ENCODE measurements at places on chromosomes 4 and X.

DNA sequence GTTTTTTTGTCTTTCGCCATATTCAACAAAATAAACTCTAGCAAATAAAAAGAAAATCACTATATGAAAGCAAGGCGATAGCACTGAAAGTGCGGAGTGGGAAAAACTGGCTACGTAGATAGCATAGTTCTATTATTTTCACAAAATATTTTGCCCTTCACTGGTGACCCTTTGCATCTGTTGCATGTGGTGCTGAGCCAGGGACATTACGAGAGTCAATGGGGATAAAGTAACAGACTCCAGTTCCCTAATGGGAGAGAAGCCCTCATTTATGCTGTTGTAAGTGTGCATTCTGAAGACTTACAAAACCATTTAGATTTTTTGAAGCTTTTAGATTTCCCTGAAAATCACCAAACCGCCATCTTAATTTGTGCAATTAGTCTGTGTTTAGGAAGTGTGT, 501.6 kb downstream of the PPARGC1A start:
- no peak for DNase-seq

DNA sequence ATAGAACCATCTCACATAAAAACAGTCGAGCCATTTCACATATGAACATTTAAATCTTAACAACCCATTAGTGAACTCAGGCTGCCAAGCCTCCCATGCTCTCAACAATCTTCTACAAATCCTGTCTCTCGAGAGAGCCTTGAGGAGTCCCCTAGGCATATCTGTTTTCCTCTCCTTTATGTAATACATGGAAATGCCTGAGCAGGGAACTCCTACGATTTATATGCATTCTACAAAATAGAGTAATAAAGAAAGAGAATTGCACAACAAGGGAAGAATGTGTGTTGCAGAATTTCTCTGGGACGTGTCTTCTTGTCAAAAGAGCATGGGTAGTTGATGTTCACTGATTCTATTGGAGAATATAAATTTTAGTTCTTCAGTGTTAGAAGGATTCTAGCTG, 101.8 kb upstream of the VCX2 start:
- DNase-seq = no peak

GRCh38 chr4:90495211-90495610, 368.0 kb downstream of the CCSER1 start:
- no peak for DNase-seq

GRCh38 chr4:58760737-58761136, 1650.6 kb upstream of the IGFBP7 start:
- DNase-seq = no peak

GRCh38 chr4:129604632-129605255, 508.8 kb downstream of the C4orf33 start:
- DNase-seq = no peak

DNA sequence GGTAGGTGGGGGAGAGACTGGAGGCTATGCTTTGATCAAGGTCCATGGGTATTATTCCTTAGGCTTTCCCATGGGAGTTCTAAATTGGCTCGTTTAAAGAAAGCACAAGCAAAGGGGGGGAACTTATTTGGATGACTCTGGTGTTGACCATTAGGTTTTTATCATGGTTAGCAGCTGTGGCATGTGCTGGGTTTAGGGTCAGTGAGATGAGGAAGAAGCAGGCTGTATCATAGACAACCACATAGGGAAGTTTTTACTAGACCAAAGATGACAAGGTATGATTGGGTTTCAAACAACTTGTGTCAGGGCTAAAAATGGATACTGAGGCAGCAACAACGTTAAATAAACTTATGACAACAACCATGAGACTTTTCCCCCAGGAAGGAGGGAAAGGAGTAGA, 97.7 kb downstream of the DNAAF6 start:
- no peak for DNase-seq

DNA sequence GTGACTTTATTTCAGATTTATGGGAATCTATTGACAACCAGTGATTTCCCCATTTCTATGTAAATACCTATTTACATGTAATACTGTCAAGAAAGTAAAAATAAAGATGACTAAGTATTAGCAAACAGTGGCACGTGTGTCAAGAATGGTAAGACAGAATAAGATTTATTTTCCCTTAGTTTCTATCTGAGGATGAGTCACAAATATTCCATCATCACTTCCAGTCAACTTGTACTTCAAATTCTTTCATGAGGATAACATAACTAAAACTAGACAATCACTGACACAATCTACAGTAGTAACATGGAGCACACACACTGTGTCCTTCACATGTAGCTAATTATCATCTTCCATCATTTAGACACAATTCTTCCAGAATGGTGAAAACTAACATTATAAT, 625.3 kb upstream of the PCDH7 start:
- no peak for DNase-seq

DNA sequence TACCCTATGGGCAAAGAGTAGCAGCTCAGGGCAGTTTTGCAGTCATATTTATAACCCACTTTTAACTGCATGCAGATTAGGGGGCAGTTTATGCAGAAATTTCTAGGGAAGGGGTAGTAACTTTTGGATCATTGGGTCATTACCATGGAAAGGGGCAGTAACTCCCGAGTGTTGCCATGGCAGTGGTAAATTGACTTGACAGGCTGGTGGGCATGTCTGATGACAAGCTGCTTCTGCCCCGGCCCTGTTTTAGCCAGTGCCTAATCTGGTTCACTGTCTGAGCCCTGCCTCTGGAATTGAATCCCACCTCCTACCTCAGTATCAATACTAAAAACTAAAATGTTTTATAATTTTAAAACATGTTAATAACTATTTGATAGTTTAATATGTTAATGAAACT, 362.1 kb upstream of the ATOH1 start:
- DNase-seq = no peak

GRCh38 chrX:13180807-13181206, 136.4 kb upstream of the FAM9C start:
- no peak for DNase-seq

DNA sequence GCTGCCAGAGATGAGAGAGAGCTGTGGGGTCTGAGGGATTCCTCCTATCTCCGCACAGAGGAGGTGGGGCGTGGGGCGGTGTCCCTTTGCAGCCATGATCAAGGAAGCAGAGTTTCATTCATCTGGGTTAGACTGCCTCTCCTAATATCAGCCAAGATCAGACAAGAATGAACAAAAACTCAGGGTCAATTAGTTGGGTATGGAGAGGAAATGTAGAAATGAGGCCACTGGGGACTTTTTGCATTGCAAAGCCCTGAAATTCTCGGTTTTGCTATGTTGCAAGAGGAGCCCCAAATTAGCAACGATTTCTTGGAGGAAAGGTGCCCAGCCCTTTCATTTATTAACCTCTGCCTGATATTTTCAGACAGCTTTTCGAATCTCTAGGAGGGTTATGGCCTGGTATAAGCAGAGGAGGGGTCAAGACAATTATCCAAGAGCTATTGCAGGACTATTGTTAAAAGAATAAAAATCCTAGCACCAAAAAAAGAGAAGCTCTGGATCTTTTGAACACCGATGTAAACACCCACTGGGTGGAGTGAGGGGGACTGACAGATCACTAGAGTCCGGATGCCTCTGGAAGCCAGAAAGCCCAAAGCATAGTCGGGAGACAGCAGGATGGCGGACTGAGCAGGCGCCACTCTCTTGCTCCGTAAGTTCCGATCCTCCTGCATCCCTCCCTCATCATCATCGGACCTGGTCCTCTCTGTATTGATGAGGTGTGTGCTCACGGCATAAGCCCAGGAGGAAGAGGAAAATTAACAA, 34.4 kb upstream of the ACSL1 start:
- no peak for DNase-seq

- no peak for DNase-seq
Observed at GRCh38 chrX:19543951-19544381, 28.7 kb upstream of the MAP3K15 start.

DNA sequence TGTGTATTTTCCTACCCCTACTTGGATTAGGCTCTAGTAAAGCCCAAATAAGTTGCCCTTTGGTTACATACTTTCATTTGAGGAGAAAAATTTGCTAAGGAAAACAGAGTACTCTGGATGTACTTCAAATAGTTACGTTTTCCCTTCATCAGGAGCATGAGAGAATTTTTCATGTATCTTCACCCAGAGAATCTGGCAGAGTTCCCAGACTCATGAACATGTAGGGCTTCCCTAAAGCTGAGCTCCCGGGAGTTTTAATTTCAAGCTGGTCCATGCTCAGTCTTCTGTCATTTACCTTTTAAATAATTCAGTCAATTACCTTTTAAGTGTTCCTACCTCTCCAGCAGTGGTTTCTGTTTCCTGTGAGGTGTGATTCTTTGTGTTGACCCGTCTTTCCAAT, 367.5 kb upstream of the GRID2 start:
- DNase-seq = no peak

DNA sequence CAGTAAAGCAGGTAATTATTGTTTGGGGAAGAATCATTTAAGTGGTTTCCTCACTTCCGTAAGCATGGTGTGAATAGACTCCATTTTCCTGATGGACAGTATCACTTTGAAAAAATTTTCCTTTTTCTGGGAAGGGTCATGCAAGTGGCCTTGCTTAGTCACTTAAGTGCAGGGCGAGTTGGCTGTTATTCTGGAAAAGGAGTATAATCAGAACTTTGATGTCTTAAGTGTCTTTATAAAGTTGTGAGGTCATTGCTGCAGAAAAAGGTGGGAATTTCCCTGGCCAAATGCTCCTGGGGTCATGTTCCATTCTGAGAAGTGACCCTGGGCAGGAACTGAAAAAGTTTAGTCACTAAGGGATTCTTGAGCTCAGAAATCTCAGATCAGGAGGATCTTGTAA, 146.1 kb upstream of the OTUD4 start:
- no peak for DNase-seq

- no peak for DNase-seq
Observed at GRCh38 chrX:113935518-113935917, 648.4 kb upstream of the HTR2C start.

- no peak for DNase-seq
Observed at GRCh38 chr4:71195924-71196323, 142.9 kb upstream of the SLC4A4 start.

DNA sequence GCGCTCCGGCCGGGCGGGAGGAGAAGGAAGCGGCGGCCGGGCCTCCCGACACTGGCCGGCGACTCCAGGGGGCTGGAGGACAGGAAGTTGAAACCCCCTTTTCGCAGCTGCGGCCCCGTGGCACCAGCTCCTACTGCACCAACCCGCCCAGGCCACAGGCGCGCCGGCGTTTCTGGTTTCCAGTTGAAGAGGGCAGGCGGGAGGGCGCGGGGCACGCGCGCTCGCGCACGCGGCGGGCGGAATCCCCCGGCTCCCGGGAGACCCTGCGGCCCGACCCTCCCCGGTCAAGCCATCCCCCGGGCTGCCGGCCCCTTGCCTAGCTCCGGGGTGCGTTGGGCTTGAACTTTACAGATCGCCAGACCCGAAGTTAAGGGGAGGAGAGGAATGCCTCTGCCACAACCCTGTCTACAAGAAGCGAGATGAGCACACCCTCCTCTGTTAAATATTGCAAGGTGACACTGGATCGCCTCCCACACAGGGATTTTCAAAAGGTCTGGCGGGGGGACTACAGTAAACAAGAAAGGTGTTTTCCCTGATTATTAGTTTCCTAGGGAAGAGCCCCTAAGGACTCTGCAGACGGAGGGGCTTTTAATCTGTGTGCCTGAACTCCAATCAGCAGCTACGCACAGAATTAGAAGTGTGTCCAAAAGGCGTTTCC, 1.4 kb downstream of the ELOVL6 start:
- peak; percentile 47 for DNase-seq

GRCh38 chr4:164601653-164602052, 152.3 kb upstream of the SMIM31 start:
- DNase-seq = no peak

DNA sequence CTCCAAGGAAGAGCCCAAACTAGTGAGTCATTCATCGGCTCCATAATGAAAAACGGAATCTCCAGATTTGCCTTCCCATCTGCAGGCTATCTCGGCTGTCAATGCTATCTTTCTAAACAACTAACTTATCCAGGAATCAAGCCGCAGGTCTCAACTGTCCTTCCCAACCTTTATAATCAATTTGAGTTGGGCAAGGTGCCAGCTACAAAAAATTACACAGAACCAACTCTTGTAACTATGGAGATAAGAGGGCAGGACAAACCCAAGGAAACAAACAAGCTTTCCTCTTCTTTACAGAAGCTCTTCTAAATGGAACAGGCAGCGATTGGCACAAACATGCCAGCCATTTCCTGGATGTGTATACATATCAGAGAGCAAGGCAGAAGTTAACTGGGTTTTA, 61.2 kb upstream of the RAI2 start:
- no peak for DNase-seq

DNA sequence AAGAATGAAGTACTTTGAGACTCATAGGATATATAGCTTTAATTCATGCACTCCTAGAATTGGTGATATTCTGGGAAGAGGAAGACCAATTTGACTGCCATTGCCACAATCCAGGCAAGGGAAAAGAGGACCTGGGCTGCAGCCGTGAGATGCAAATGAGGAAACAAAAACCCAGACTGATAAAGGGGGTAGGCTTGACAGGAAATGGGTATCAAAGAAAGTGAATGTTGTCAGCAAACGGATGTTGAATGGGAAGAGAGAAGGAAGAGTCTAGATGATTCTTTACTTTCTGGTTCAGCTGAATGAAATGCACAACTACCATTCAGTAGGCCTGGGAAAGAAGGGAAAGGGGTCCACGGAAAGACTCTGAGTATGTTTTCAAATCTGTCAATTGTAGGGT, 17.1 kb upstream of the ARHGEF6 start:
- no peak for DNase-seq

GRCh38 chrX:54049801-54050200, 5.5 kb upstream of the PHF8 start:
- DNase-seq = no peak

- no peak for DNase-seq
Observed at GRCh38 chrX:72255445-72255844, 16.6 kb upstream of the ERCC6L start.

All from activated CD8-positive, alpha-beta memory T cell treated with anti-CD3 and anti-CD28 coated beads for 1 hour (primary cell).